ENCODE measurements at places on chromosomes 7 and 10.
A peak's percentile ranks its signal among the peaks of the same experiment; 100 is the strongest.

- DNase-seq, result no peak
Observed at GRCh38 chr10:6153845-6154244, 48.9 kb upstream of the PFKFB3 start.

DNA sequence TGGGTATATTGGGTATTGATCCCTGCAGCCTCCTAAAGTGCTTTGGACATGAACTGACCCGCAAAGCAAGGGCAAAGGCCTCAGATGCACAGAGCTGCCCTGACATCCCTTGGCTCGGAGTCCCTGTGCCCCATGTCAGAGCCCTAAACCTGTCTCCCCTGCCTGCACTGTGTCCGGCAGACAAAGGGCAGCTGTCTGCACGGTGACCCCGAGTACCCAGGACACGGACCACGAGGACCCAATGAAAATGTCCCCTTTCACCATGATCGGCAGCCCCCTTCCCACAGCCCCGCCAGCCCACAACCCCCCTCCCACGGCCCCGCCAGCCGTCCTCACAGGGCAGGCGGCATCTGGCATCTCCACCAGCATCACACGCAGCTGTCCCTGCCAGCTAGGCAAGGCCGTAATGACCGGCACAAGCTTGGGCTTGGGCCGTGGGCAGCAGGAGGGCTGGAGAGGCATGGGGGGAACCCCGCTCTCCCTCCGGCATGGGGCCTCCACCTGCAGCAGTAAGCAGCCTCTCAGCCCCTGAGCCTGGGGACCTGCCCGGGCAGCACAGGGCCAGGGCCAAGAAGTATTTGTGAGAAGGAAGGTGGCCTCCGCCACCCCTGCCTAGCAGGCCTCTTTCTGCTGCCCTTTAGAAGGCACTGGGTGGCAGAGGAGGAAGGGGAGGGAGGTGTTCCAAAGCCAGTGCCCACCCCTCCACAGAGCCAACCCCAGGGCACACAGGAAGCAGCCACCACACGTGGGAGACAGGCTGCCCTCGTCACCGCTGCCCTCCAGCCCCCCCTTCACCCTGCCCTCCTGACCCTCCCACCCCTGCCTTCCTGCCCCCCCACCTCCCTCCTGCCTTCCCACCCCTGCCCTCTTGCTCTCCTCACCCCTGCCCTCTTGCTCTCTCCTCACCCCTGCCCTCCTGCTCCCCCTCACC is 10.1 kb downstream of the NUDT1 start:
- DNase-seq, result no peak

- DNase-seq, result no peak
Observed at GRCh38 chr10:86851328-86852207, 95.1 kb downstream of the BMPR1A start.

- DNase-seq, result no peak
Observed at GRCh38 chr10:5321273-5321672, 43.5 kb upstream of the UCN3 start.

- DNase-seq, result no peak
Observed at GRCh38 chr10:72445851-72446250, 91.1 kb upstream of the DNAJB12 start.

GRCh38 chr7:21967598-21968003 is 21.9 kb upstream of the CDCA7L start:
- no peak for DNase-seq

DNA sequence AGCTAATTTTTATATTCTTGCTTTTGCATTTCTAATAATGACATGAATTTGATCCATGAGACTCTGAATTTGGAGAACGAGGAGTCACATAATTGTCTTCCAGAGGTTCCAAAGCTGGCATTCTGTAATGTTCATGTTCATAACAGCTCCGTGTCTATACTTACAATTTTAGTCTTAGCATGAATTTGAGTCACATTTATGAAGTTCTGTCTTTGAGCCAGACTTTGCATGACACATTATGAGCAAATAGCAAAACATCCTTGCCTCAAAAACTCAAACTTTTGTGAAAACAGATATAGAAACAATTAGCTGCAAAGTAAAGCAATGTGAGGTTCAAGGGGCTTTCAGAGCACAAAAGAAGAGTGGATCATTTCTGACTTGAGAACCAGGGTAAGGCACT is 44.5 kb upstream of the CAV2 start:
- DNase-seq, result no peak

DNA sequence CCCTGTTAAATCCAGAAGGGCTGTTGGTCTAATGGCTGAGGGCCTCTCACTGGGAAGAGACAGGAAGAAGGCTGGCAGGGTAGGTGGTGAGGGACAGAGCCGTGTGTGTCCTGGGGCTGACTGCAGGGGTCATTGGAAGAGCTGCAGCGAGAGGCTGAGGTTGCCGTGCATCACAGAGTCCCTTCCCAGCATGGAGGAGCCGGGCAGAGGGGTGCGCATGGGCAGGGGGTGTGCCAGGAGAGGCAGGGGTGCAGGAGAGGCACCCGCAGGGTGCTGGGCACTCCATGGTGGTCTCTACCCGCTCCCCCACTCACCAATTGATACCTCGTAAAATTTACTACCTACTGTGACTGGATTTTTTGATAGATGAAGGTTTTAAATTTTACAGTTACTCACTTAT is 124.3 kb downstream of the ACTR3B start:
- DNase-seq, result no peak

GRCh38 chr10:73252445-73253224 is at the start of gene MRPS16:
TSS of gene MRPS16 (minus strand) at chr10:73252644. CDS start at chr10:73252482, 162 bp downstream.
- peak; percentile 99 for DNase-seq

GRCh38 chr10:104281694-104282093 is 12.7 kb downstream of the GSTO2 start:
- no peak for DNase-seq

- no peak for DNase-seq
Observed at GRCh38 chr10:80655898-80656297, 118.2 kb downstream of the SH2D4B start.

- DNase-seq, result peak; percentile 79
Observed at GRCh38 chr7:2651336-2651735, 19.6 kb downstream of the TTYH3 start.

GRCh38 chr7:151178236-151178635 is 8.8 kb downstream of the ASB10 start:
- no peak for DNase-seq

DNA sequence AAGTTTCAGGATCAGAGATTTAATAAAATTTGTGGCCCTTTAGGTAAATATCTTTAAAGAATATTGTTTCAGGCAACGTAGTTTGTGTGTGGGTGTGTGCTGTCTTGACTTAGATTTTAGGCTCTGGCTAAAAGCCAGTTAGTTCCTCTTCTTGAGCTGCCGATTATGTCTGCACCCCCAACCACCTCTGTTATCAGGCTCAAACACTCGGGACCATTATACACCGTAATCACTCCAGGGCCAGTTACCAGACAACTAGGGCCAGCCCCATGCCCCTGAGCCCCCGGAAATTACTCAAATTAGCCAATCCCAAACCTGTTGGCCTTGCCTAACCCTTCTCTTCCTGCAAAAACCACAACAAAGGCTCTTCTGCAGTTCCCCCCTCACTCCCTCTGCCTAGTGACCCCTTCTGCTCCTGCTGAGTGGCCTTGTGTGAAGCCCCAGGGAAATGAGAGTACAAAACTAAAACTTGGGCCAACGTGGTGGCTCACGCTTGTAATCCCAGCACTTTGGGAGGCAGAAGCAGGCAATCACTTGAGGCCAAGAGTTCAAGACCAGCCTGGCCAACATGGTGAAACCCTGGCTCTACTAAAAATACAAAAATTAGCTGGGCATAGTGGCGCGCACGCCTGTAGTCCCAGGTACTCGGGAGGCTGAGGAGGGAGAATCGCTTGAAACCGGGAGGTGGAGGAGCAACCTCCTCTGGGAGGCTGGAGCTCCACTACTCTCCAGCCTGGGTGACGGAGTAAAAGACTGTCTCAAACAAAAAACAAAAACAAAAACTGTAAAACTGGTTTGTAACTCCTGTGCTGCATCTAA is 9.2 kb upstream of the HNRNPF start:
- DNase-seq, result no peak

- peak; percentile 35 for DNase-seq
Observed at GRCh38 chr10:129322933-129323820, 143.9 kb upstream of the MGMT start.

GRCh38 chr7:76372984-76373833 is 14.4 kb upstream of the YWHAG start:
- no peak for DNase-seq

All from GM23338 (cell line).